ENCODE measurements at places on chromosomes 7 and 10.

DNA sequence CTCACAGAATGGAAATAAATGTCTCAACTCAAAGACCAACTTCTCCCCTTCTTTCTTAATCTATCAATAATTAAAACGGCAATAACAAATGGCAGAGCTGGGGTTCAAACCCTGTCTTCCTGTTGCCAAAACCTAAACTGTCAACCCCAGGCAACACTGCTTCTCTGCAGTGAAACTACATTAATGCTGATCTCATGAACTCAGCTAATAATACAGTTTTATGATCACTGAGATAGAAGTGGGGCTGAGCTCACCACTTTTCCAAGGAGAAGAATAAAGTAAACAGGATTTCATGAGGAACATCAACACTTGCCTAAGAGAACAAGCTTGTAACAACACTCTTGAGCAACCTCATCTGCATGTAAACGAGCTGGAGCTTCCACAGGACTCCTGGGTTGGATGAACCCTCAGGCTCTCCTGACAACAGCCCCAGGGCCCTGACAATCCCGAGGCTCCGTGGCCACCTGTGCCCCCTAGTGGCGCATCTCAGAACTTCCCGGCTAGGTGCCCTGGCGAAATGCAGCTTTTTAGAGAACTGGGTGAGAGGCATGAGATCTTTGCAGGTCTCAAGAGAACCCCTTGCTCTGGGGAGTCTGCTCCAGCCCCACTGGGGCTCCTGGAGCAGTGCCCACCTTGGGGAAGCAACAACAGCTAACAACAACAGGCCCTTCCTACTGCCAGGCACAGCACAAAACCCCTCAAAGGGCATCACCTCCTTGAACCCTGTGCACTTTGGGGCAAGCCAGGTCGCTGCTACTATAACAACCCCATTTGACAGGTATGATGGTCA, 169.3 kb downstream of the SH3PXD2A start:
- DNase-seq = peak; percentile 76

DNA sequence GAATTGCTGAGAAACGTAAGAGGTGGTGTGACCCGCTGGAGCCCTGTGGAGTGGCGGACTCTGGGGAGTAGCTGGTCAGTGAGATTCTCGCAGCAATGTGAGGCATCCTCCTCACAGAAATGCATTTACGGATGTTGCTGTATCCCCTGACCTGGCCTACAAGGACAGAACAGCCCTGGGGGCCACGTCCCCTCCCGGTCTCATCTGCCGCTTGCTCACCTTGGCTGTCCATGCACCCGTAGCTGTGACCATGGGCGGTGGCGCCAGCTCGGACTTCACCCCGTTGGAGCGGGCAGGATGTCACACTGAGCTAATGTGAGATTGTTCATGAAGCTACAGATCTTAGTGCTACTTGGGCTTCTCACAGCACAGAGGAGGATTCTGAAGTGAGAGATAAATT, 193.8 kb downstream of the EBF3 start:
- DNase-seq = no peak

GRCh38 chr7:132185150-132185549, 391.1 kb downstream of the PLXNA4 start:
- DNase-seq = no peak

GRCh38 chr10:113007343-113007771, 57.3 kb downstream of the TCF7L2 start:
- DNase-seq = no peak

DNA sequence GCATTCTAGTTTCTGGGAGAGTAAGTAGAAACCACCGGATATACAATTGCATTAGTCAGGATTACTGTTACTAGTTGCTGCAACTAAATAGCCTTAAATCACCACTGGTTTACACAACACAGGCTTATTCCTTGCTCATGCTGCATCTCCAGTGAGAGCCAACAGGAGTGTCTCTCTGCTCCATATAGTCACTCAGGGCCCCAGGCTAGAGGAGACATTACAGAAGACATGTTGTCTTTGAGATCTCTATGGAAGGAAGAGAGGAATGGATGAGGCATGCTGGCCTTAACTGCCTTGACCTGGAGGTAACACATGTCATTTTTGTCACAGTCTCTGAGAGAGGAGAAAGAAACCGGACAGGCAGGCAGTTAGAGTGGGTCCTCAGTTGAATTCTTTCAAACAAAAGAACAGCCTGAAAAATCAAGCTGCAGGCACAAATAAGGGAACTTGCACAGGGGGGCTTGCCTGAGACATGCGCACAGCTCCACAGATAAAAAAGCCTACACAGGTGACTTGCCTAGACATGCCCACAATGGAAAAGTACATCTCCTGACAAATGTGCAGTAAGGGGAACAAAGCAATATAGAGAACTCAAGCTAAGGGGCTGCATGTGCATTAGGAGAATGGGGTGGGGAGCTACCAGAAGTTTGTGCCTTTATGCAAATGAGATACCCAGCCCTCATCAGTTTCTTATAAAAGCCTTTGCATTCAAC, 348.0 kb downstream of the TYW1 start:
- no peak for DNase-seq
